ENCODE measurements at places on chromosomes 2 and 18.

- no peak for DNase-seq
Observed at GRCh38 chr18:35075132-35075531, 33.9 kb downstream of the MAPRE2 start.

GRCh38 chr2:215536510-215536909 is 100.6 kb upstream of the FN1 start:
- no peak for DNase-seq

DNA sequence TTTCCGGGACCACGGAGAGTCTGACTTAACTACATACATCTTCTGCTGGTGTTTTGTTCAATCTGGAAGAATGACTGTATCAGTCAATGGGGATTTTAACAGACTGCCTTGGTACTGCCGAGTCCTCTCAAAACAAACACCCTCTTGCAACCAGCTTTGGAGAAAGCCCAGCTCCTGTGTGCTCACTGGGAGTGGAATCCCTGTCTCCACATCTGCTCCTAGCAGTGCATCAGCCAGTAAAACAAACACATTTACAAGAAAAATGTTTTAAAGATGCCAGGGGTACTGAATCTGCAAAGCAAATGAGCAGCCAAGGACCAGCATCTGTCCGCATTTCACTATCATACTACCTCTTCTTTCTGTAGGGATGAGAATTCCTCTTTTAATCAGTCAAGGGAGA is 23.1 kb downstream of the ICOS start:
- DNase-seq: no peak

- peak; percentile 25 for DNase-seq
Observed at GRCh38 chr18:9337873-9338272, 3.3 kb downstream of the TWSG1 start.

DNA sequence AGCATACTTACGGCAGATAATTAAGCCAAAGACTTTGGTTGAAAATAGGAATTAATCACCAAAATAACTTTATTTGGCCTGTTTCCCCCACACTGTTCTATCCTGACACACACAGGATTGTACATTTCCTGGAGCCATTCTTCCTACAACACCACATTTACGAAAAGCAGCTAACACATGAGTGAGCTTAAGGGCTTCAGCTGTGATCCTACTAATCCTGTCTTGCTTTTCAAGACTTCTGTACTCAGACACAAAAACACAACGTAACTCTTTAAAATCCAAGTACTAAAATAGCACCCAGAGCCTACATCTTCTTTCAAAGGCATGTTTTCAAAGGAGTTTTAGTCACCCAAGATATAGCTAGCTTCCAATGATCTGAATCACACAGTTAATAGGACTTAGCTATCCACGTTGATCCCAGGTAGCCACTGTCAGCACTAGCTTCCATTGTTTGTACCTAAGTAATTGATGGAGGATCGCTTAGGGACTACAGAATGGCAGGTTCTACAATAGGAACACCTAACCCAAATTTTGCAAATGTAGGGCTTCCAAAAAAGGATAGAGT is 42.8 kb upstream of the TTC39C start:
- no peak for DNase-seq

DNA sequence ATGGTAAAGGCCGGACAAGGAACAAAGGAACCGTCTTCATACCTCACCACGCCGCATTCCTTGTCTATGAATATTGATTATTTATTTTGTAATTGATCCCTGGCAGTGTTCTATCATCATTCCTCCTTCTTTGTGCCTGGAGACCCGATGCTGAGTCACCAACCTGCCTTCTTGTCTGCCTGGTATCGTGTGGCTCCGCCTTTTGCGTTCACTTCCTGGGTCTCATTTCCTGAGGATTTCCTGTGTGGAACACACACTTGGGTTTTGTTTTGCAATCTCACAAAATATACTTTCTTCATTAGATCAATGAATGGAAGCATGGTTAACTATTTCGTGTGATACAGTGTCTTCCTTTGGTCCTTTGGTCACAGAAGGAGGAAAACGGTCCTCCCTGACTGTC is 95.5 kb upstream of the SNTG2 start:
- no peak for DNase-seq

DNA sequence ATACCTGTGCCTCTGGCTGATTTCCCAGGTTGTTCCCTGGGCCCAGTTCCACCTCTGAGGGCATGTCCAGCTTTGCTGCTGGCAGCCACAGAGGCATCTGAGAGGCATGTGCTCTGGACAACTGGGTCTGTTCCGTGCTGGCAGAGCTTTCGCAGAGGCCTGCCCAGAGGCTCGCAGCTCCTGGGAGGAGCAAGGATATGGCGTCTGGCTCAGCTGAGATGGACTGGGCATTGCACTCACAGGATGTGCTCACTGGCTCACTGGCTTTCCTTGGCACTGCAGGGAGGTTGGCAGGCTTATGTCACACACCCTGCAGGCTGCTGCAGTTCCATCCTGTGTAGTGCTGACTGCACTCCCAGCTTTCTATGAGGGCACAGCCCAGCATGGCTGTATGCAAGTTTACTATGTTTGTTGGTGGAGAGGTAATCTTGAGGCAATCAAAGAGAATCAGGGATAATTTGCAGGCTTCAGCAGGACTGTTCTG is 172.3 kb downstream of the PRKCE start:
- DNase-seq: no peak

DNA sequence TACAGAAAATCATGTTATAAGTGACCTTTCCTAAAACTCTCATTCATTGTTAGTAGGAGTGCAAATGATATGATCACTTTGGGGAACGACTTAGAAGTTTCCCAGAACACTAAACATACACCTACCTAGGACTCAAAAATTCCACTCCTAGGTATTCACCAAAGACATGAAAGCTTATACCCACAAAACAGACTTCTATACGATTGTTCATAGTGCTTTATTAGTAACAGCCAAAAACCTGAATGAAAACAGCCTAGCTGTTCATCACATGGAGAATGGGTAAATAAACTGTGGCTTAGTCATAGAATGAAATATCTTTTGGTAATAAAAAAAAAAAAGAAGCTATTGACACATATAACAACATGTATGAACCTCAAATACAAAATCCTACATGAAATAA is 8.8 kb downstream of the NOL10 start:
- no peak for DNase-seq

DNA sequence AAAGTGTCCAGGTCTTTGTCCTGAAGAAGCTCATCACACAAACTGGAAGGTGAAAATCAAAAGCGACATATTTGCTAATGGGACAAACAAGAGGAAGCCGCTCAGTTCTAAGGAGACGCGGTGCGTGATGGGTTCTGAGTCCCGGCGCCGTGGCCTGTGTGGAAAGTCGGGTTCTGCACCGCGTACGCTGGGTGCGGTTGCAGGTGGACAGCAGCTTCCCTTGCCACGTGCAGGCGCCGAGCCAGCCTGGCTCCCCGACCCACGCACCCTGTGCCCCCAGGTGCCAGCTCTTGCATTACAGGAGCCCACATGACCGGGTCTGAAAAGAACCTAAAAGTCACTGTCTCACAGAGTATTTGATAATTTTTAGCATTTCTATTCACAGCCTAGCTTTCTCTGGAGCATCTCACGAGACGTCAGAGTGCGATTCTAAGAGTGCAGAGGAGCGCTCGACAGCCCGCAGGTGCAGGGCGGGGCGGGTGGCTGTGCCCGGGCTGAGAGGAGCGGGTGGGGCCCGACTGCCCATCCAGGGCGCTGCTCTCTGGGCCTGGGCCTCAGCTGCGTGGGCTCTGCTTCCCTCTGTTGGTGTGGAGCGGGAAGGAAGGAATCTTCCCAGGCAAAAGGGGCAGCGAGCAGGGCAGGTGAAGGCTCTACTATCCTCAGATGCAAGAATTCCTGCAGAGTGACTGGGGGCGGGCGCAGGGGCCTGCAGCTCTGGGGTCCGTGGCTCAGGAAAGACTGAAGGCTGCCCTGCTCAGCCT is 39.4 kb downstream of the MYT1L start:
- DNase-seq: no peak

- no peak for DNase-seq
Observed at GRCh38 chr2:207830778-207831438, 61.2 kb upstream of the FZD5 start.

DNA sequence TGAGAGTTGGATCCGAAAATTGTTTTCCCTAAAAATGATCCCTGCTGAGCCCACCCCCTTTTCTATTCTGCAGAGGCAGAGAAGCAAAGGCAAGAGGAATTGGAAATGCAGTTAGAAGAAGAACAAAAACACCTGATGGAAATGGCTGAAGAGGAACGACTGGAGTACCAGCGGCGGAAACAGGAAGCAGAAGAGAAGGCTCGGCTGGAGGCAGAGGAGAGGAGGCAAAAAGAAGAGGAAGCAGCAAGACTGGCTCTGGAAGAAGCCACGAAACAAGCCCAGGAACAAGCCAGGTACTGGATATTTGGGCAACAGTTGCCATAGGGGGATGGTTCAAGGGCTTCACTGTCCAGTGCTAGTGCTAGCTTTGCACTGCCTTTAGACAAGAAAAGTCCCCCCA is 41.7 kb downstream of the SUMO1 start:
- DNase-seq: no peak

DNA sequence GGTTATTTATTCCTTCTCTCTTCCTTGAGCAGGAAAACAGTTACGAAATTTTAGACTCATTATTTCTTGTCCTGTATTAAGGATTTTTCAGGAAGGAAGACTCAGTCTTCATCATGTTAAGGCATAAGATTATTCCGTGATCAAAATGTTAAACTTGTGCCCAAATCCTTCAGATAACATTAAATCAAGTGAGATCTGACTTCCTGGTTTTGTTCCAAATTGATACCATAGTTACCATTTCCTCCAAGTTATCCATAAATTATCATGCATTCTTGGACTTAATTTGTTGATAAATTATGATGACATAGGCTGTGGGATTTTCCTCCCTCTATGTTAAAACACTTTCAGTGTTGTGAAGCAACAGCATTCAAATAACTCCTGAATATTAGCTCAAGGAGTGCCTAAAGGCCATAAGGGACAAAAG is 31.9 kb downstream of the EFEMP1 start:
- no peak for DNase-seq

- DNase-seq: peak; percentile 18
Observed at GRCh38 chr18:5630057-5630899, 86.5 kb upstream of the EPB41L3 start.

- DNase-seq: no peak
Observed at GRCh38 chr18:53360501-53361443, 863.7 kb downstream of the MBD2 start.

GRCh38 chr18:24582771-24583170 is 122.3 kb downstream of the HRH4 start:
- no peak for DNase-seq

DNA sequence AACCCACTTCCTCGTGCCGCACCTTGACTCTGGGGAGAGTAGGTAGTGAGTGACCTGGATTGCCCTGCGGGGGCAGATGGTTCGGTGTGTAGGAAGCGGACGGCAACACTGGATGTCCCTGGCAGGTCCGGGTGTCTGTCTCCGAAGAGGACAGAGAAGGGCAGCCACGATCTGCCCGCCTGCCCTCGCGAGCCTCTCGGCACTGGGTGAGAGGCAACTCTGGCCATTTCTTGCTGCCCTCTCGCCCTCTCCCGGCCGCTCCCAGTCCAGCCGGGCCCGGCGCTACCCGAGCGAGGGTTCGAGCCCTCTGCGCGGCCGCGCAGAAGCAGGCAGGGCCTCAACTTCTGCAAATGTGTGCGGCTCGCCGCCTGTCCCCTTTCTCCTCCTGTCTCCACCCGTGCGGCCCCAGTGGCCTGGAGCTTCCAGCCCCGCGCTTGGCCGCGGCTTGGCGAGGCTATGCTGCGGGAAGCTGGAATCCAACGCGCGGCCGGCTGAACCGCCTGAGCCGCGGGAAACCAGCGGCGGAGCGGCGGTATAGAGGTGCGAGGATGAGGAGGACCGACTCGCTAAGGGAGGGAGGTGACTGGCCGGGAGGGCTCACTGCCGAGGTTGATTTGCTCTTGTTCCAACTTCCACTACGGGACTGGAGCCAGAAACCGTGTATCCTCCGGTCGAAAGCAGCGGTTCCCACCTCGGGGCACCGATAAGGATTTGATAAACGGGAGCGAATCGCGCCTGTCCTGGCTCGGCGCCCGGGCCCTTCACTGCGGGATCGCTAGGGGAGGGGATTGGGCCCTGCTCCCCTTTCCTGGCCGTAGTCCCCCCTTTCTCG is 1.5 kb downstream of the EPAS1 start:
- DNase-seq: no peak

All from GM06990 (cell line).